ENCODE measurements at places on chromosomes 1 and 21.

- no peak for DNase-seq
These were observed 33.3 kb downstream of the COQ8A start for GRCh38 chr1:226973371-226973897.

DNA sequence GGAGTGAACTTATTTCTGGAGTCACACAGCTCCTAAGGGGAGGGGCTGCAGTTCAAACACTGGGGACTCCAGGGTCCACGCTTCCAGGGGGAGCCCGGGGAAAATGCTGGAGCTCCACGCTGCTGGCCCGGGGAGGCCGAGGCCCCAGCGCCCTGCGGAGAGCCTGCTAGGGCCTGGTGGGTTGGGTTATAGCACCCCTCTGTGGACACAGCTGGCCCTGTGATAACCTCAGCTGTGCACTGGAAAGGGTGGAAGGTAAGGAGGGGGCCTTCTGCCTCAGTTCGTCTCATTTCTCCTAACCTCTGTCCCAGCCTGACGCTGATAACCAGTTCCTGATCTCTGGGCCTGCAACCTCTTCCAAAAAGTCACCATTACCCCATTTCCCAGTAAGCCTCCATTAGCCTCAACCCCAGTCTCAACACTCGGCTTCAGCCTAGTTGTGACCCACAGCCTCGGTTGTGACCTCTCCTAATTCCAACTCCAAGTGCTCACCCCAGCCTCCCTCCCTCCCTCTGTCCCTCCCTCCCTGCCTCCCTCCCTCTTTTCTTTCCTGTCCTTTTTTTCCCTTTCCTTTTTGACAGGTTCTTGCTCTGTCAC, 7.1 kb downstream of the NBL1 start:
- DNase-seq: no peak

- DNase-seq: no peak
These were observed 325.9 kb upstream of the AJAP1 start for GRCh38 chr1:4328402-4329071.

GRCh38 chr1:164770131-164770529, 211.1 kb downstream of the PBX1 start:
- DNase-seq: no peak

- no peak for DNase-seq
These were observed 207.2 kb upstream of the C21orf91 start for GRCh38 chr21:18026359-18026758.

- no peak for DNase-seq
These were observed 31.3 kb upstream of the BTG2 start for GRCh38 chr1:203273869-203274602.
